ENCODE measurements at places on chromosomes 11 and 22.

- DNase-seq: no peak
Measured at GRCh38 chr22:30869667-30870395, 98.7 kb downstream of the MORC2 start.

- no peak for DNase-seq
Measured at GRCh38 chr22:41873391-41873790, 40.5 kb downstream of the SREBF2 start.

DNA sequence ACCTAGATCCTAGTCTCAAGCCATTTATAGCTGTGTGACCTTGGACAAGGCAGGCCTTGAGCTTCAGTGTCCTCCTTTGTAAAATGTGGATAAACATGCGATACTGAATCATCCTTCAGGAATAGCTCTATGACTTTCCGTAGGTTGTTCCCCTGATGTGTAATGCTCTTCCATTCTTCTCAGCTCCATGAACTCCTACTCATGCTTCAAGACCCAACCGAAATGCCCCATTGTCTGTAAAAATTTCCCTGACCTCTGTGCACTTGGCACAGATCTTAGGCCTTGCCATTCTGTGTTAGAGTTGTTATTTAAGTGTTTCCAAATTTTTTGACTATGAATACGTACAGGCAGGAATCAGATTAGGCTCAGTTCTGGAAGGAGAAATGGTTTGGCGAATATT is 3.3 kb upstream of the BEST1 start:
- DNase-seq: no peak

DNA sequence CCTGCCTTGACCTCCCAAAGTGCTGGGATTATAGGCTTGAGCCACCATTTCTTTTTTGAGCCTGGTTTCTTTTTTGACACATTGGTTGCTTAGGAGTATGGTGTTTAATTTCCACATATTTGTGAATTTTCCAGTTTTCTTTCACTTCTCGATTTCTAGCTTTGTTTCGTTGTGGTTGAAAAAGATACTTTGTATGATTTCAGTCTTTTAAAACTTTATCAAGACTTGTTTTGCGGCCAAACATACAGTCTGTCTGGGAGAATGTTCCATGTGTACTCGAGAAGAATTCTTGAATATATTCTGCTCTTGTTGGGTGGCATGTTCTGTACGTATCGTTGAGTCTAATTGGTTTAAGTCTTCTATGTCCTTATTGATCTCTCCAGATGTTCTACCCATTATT is 20.8 kb downstream of the SHANK3 start:
- no peak for DNase-seq

DNA sequence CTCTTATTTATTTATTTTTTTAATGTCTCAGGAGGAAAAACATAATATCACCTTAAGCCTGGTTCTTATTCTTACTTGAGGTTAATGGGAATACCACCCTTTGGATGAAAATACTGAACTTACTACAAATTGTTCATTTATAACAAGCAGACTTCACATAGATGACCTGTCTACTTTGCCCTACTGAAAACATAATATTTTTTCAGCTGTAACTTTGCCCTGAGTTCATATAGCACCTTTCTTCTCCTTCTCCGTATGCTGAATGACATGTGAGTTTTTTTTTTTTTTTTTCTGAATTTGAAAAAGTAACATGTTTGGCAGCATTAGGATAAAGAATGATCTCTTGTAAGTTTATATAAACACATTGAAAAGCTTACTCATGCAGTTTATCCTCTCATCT is 186.8 kb downstream of the TMEM135 start:
- DNase-seq: no peak

DNA sequence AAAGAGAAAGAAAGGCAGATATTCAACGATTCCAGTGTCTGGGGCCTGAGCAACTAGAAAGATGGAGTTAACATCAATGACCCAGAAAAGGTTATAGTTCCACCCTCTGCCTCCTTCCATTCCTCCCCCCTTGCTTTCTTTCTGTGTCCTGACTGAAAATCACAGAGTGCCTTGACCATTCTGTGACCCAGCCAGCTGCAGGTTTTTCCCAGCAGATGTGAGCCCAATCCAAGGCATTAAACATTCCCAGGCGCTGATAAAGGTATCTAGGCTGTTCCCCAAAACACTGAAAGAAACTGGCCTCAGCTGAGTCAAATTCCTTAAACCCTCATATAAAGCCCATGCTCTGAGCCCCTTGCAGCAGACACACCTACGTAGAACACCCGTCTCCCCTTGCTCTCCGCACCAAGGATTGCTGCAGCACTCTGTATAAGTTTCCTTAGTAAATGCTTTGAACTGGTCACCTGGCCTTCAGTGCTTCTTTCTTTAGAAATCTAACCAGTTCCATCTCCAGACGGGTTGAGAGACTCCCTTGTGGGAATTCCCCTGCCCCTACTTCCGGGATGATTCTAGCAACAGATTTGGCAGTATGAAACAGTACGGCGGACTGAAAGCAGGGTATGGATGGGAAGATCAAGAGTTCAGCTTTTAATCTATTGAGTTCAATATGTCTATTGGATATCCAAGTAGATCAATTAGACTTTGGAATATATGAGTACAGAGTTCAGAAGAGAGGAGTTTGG is 48.8 kb upstream of the ZC3H12C start:
- no peak for DNase-seq

DNA sequence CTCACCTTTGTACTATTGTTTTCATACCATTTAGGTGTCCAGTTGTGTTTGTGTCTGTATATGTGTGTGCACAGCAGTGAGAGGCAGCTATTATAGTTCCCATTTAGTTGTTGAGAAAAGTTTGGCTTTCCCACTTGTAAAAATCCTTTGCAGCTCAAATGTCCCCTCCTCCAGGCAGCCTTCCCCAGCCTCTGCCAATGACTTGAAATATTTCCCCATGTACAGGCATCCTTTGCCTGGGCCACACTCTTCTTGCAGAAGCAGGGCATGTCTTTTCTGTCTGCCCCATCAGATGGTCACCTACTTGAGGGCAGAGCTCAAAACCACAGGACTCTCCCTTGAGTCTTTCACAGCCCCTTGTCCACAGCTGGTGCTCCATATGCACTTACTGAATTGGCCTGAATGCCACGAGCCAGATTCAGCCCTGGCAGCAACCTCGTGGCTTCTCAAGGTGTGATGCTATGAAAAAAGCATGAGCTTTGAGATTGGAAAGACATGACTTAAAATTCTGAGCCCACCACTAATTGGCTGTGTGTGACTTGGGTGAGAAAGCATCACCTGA is 39.3 kb downstream of the MYEOV start:
- DNase-seq: no peak

- no peak for DNase-seq
Measured at GRCh38 chr11:1516273-1517067, 29.9 kb upstream of the MOB2 start.

DNA sequence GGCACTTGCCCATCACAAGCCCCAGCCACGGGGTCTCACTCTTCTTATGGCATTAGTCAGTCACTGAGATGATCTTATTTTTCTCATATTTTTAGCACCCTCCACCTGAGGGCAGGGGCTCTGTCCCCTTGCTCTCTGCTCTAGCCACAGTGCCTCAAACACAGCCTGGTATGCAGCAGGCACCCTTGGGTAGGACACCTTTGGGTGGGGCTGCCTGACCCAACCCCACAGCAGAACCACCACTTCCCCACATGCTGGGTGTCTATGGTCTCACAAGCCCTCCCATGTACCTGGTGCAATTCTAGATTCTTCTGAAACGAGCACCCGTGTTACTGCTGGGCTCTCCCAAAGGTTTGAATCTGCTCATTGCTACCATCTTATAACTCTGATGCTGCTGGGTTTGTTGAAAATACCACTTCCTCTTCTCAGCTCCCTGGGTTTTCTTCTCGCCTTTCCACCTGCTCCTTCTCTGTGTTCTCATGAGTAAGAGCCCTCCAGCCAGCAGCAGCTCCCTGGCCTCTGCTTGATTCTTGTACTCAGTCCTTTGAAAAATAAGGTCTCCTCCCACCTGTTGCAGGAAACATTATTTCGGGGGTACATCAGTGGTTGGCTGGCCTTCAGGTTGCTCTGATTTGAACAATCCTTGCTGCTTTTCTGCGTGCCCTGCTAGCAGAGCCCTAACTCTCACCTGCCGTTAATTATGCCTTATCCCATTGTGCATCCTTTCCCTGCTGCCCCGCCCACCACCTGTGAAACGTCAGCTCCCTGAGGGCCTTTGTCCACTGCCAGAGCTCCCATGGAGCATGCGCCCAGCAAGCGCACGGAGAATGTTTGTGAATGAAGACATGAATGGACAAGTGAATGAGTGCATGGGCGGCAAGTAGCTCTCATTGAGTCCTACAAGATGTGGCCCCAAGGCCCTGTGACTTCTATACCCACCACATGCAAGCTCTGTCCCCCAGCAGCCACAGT is 1181.6 kb downstream of the TBC1D22A start:
- DNase-seq: no peak

- DNase-seq: no peak
Measured at GRCh38 chr11:13926981-13927380, 35.5 kb upstream of the SPON1 start.

- DNase-seq: no peak
Measured at GRCh38 chr22:23251445-23252093, 71.3 kb downstream of the BCR start.

- no peak for DNase-seq
Measured at GRCh38 chr11:41222236-41222635, 237.2 kb downstream of the LRRC4C start.

- no peak for DNase-seq
Measured at GRCh38 chr11:17266781-17267180, 9.8 kb upstream of the NUCB2 start.

DNA sequence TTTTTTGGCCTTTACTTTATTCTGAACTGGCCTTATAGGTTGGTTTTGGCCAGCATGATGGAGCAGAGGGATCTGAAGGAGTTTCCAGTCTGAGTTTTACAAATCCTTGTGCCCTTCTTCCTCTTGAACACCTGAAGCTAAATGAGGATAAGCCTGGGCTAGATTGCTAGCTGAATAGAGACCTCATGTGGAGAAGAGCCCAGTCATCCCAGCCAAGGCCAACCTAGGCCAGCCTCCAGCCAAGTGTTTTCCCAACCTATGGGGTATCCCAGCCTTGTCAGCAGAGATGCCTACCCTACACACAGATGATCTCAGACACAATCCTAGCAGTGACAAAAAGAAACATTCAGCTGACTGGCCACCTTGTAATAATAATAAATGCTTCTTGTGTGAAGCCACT is 966 bp upstream of the CASP12 start:
- no peak for DNase-seq

GRCh38 chr11:99916078-99916477 is 771.0 kb upstream of the ARHGAP42 start:
- no peak for DNase-seq

DNA sequence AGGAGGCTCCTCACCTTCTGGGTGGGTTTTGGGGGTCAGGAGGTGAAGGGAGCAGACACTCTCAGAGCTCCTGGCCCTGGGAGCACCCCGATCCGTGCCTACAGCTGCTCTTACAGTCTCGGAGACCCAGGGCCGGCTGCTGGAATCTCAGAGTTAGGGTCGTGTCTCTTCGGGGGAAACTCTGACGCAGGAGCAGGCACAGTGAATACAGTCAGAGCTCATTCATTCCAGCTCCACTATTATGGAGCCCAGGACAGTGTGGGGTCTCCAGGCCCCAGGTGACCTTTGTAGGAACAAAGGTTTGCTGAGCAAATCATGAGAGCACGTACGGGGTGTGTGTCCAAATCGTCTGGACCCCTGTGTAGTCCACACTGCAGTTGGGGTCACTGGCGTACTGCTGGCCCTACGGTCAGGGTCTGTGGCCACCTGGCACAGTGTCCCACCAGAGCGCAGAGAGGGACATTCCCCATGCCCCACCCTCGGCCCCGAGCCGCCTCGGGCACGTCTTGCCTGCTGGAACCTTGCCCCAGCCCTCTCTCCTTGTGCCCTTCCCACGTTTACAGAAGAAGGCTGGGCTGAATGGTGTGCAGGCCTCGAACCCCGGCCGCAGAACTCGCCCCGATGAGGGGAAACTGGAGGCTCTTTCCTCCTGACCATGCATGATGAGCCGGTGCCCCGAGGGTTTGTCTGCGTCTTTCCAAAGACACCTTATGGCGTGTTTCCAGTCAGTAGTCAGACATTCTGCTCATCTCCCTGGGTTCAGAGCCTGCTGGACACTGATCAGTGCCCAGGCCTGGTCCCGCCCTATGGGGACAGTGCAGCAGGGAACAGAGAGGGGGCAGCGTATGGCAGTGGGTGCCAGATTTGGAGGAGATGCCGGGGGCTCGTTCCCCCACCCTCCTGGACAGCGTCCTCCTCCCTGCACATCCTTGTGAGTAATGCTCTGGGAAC is 1166.6 kb downstream of the BRD1 start:
- no peak for DNase-seq

DNA sequence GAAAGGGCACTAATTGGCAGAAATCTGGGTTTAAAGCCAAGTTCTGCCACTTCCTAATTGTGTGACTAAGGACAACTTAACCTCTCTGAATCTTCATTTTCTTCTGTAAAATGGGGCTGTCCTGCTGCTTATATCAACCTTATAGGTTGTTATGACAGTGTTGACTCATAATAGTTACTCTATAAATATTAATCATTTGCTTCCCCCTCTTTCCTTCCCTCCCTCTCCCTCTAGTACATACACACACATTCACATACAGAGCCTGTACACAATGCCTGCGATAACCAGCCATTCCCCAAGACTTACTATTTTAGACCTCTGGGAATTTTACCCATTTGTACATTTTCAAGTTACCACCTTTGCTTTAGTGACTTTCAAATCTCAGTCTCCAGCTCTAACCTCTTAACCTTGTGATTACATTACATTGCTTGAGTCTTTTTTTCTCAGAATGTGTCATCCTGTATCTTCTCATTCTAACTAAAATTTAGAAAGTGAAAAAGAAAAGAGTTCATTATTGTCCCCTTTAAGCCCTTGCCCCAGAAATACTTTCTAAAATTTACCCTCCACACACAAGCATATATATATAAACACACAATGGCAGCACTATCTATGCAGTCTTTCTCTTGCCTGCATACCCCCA is 31.9 kb downstream of the GDPD4 start:
- DNase-seq: no peak

DNA sequence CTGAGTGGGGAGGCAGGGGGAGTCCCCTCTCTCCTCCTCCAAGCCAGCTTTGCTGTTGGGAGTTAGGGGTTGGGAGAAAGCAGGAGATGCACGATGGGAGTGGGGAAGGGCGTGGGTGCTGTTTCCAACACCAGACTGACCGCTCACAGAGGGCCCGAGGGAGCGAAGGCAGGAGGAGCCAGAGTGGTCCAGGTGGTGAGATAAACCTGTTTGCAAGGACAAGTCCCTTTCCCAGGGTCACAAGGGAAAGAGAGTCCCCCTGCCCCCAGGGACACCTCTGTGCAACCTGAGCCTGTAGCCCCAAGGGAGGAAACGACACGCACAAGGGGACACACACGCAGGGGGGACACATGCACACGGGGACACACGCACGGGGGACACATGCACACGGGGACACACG is 42.2 kb downstream of the WNT11 start:
- DNase-seq: no peak

GRCh38 chr11:93686812-93687211 is 25.3 kb downstream of the CEP295 start:
- DNase-seq: no peak

DNA sequence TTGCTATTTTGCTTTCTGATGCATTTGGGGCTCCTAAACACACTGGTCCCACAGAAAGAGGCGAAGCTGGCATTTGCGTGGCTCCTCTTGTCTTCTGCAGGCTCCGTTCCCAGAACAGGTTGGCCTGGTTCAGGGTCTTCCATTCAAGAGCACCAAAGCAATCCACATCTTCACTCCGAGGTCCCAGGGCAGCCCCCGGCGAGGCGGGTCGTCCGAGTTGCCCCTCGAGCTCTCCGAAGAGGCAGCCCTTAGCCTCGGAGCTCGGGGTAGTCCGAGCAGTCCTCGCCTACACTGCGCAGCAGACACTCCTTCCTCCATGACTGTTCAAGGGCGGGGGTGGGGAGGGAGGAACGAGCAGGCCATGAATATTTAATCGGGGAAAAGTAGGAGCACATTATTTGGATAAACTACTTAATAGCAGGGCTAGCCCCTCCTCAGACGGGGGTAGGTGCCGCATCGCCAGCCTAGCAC is 321.3 kb downstream of the BLID start:
- DNase-seq: no peak

All from stimulated activated CD8-positive, alpha-beta memory T cell treated with anti-CD3 and anti-CD28 coated beads, Interleukin-4, amount 100 ng/mL, for 4 hours (primary cell).